ENCODE measurements at places on chromosomes 2 and 18.

DNA sequence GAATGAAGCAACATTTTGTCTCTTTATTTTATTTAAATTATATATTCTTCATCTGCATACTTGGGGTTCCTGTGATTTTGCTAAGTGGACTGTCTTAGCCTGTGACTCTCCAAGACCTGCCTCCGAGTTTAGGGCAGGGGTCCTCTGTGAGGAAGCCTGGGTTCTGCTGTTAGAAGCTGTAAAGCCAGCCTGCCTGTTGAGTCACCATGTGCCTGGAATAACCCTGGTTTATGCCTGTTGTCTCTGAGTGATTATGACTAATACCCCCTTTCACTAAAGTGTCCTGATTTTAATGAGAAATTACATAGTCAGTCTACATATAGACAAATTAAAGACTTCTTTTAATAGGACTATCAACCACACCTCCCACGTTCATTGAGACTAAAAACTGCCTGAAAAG is 369.1 kb downstream of the ZNF521 start:
- DNase-seq: no peak

- DNase-seq: peak; percentile 61
Measured at GRCh38 chr2:190277234-190278112, 42.2 kb downstream of the HIBCH start.

DNA sequence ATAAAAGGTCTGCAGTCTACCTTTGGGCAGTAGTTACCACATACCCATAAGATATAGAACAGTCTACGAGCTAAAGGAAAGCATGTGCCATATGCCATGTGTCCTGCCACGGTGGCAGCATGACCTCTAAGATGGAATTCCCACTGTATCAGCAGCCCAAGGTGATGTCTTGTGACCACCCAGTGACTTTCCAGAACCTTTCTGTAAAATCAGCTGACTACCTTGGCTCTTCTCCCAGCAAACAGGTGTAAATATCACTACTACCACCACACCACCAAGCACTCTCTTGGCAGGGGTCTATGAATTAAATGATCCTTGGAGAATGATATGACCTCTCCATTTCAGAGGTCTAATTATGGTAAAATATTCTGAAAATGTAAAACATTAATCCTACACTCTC is 99.6 kb downstream of the METTL8 start:
- DNase-seq: no peak

DNA sequence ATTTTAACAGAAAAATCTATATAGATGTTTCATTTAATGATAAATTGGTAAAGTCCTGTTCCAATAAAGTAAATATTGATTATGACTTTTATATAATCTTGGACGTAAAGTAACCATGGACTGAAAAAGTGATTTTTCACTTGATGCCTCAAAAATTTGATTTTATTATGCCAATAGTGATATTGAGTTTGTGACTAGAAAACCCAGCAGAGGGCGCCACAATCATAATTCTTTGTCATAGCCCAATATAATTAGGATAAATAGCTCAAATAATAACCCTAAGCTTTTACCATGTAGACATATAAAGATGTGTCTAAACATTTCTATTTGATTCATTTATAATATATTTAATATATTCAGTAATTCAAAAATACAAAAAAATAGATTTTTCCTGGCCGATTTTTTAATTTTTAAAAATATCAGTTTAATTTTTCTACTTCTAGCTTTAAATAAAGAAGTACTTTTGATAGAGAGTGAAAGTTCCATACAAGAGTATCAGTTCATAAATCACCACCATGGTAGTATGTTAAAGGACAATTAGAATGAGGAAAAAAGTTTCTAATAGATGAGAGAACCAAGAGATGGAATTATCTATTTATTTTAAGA is 30.7 kb downstream of the CAMKMT start:
- DNase-seq: peak; percentile 34

DNA sequence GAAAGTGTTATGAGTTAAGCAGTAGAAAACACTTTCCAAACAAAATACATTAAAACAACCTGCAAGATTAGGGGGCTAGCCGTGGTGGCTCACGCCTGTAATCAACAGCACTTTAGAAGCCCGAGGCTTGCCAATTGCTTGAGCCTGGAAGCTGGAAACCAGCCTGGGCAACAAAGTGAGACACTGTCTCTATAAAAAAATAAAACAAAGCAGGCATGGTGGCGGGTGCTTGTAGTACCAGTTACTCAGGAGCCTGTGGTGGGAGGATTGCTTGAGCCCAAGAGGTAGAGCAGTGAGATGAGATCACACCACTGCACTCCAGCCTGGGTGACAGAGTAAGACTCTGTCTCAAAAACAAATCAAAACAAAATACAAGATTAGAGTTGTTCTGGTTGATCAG is 208.3 kb downstream of the ERBB4 start:
- DNase-seq: no peak

DNA sequence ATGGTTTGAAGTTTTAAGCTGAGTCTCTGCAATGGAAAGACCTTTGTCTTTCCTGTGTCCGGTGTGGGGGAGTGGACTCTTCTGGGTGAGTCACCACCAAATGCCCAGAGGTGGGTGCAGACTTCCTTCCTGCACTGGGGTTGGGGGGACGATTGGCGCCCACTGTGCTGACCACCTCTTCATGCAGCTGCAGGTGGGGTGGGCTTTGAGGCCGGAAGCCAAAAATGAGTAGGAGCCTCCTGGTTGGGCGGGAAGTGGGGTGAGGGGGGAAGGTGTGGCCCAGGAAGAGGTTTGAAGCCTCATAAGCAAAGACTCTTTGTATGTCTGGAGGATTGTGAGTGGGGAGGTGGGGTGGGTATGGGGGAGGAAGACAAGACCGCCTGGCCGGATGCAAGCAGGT is 27.6 kb downstream of the PAX8 start:
- DNase-seq: no peak

GRCh38 chr2:177683661-177684069 is 291.1 kb downstream of the AGPS start:
- DNase-seq: no peak
